ENCODE measurements at places on chromosomes 1 and 21.

GRCh38 chr21:45056917-45057560 lies 17.3 kb upstream of the ADARB1 start:
- DNase-seq, result no peak

DNA sequence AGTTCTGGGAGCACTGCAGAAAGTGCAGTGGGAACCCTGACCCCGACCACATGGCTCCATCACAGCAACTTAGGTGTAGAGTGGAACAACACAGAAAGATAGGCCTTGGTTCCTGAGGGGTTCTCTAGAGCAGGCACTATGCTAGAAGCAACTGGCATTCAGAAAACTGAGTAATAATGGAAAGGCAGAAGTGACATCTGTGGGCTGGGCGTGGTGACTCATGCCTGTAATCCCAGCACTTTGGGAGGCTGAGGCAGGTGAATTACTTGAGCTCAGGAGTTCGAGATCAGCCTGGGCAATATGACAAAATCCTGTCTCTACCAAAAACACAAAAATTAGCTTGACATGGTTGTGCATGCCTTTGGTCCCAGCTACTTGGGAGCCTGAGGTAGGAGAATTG lies 5.3 kb downstream of the MRPS15 start:
- DNase-seq, result peak; percentile 26

DNA sequence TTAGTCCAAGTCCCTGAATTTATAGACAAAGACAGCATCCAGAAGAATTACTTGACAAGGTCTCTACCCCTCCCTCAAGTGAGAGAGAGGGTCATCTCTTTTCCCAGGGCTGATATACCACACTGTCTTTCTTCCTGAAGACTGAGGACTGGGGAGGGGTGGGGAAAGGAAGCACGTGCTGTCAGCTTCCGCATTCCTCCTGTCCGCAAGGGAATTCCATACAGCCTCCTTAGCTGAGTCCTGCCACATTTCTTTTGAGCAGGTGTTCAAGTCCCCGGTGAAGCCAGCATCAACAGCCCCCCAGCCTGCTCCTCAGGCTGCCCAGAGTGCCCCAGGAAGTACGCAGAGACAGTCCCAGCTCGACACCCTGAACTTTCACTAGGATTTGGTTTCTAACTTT lies 34.2 kb downstream of the PCAT6 start:
- no peak for DNase-seq

DNA sequence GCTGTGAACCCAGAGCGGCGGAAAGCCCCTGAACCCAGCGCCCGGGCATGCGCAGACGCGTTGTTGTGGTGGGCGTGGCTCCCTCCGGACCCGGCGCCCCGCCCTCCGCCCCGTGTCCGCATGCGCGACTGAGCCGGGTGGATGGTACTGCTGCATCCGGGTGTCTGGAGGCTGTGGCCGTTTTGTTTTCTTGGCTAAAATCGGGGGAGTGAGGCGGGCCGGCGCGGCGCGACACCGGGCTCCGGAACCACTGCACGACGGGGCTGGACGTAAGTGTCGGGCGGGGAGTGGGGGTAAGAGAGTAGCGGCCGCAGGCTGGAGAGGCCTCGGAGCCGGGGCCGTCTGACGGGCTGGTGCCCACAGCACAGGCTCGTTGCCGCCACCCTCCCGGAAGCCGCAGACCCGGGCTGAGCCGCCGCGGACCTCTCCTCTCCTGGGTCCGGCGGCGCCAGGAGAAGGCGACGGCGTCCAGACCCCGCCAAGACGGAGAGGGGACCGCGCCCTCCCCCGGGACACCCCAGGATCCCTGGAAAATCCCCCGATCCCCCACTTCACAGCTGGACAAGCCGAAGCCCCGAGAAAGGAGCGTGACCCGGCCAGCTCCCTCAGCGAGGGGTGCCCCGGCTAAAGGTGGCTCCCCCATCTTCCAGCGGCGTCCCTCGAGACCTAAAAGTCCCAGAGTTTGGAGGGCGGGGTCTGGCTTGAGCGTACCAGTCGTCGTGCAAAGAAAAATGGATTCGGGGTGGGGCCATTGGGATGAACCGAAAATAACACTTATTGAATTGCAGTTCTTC lies at the start of gene TMEM50A:
Gene TMEM50A, plus strand, starts transcription at position 147 of the 794 bp plus-strand sequence. CDS start 2,153 bp downstream, outside the sequence.
- peak; percentile 94 for DNase-seq

GRCh38 chr1:182699393-182700350 lies 15.3 kb upstream of the RGS8 start:
- no peak for DNase-seq

DNA sequence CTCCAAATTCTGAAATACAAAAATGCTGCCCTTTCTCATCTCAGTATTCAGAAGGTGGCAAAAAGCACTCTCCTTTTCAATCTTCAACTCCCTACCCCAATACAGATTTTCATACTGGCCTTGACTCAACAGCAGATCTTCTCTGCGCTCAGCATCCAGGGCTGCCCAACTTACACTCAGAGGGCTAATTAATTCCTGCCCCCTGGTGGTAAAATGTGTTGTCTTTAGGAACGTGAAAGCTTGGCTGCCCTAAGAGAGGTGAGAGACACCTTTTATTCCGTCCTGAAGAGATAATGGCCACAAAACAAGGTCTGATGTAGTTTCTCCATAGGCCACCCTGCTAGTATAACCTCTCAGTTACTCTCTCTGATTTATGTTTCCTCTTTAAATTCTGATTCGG lies 25.0 kb downstream of the KRTAP24-1 start:
- DNase-seq, result no peak

DNA sequence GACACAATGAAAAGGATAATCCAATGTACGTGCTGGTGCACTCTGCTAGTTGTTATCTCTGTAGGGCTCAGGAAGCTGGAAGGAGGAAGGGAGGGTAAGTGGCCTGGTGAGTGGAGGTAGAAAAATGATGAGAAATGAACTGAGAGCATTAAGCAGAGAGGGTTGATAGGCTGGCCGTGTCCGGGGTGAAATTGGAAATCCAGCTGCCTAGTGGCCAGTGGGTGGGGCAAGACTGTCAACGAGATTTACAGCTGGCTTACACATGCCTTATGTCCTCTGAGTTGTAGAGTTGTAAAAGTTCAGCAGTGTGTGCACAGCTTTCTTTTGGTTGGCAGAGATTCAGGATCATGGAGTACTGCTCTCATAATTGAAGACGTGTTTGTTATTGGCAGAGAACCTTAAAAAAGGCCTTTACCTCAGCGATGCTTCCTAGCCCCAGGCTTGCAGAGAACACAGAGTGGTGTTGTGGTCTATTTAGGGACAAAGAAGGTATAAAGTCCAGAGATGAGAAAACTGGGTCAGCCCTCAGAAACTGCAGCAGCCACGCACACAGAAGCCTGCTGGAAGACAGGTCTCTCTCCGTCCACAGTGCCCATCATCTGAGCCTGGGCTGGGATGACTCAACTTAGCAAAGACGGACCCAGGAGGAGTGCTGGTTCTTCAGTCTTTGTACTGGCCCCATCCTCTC lies 132.4 kb downstream of the EDEM3 start:
- no peak for DNase-seq

DNA sequence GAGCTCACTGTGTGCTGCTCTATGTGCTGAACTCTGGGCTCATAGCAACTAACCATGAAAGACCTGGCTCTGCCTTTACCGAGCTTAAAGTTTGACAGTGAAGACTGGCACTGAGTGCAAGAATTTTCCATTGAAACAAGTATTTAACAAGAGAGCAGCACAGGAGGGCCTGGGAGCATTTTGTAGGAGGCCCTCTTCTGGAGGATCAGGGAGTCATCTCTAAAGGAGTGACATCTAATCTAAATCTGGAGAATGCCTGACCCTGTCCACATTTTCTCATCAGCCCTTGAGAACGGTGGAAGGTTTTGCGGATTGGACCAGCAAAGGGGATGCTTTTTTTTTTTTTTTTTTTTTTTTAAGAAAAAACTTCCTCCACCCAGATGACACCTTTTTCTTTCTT lies 150.8 kb downstream of the ROR1 start:
- DNase-seq, result no peak

- DNase-seq, result peak; percentile 13
These were observed 71.1 kb upstream of the ERRFI1 start for GRCh38 chr1:8097077-8097799.

GRCh38 chr21:41497008-41497407 lies 10.9 kb downstream of the TMPRSS2 start:
- no peak for DNase-seq

All from activated T-helper 2 cell treated with anti-CD3 and anti-CD28 coated beads, Interferon-gamma antibody, Interleukin-2, Interleukin-4, amounts not matched to agents 10 μg/mL and 5 μg/mL and 100 μg/mL, durations not matched to agents 14 hours and 24 hours and 36 hours (primary cell).